ENCODE measurements at places on chromosomes 13 and 19. TPM values are rescaled to one million over a fixed set of nuclear protein-coding genes. Genes with fewer than 3 reads are reported as not detected.

DNA sequence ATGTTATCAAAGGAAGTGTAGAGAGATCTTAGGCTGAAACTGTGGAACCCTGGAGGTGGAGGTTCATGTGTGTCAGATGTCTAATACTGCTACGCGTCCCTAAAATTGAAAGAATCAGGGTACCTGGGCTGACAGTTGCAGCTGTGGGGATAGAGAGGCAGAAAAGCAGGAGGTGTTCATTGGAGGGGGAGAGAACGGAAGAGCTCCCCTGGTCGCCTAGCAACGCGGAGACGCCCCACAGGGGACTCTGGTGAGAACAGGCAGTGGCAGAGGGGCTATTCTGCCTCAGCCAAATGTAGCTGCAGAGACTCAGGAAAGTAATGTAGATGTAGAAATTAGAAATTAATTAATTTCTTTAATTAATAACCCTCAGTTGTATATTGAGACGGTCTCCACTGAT lies 10.1 kb upstream of the ZNF835 start:
- no peak for DNase-seq

GRCh38 chr19:998064-998463 lies 2.2 kb upstream of the GRIN3B start:
- DNase-seq = no peak

DNA sequence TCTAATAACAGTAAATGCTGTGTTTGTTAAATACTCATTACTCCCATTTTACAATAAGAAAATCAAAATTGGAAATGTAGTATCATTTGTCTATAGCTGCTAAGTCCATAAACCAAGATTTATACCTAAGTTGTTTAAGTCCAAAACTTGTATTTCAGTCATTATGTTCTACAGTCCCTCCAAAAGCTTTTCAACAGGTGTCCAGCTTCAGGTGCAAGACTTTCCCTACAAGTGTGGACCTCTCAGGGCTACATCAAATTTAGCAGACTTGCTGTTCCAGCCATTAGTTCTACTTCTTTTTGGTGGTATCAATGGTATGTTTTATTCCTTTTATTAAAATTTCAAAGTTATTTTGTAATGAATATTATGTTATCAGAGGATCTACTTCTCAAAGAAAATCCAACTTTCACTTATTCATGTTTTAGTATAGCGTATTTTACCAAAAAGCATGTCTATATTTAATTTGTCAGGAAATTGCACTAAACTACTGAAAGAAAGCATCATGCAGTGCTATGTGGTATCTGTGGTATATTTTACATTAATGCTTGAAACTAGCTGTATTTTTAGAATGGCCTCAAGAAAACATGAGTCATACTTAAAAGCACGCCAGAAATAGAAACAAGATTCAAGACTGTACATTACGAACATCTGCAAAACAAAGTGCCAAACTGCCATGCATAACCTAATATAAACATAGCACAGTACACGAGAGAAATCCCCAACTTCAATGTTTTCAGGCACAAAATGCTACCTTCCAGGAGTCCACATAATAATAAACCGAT lies 44.5 kb downstream of the VWA8 start:
- DNase-seq = peak; percentile 63

DNA sequence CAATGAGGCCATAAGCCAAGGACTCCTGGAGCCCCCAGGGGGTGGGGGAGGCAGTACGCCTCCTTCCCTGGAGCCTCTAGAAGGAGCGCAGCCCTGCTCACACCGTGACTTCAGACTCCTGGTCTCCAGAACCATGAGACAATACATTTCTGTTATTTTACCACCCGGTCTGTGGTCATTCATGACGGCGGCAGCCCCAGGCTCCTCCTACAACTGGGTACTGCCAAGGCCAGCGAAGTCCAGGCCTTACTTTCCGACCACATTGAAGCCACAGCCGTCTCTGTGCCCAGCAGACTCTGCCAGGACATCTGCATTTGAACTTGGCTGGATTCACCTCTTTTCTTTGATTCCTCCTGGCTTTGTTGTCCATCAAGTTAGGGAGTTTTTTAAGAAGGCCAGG lies 10.5 kb downstream of the GNG7 start:
- DNase-seq = no peak

- peak; percentile 100 for DNase-seq
Observed at GRCh38 chr19:55653651-55654322, 1.0 kb upstream of the U2AF2 start.

DNA sequence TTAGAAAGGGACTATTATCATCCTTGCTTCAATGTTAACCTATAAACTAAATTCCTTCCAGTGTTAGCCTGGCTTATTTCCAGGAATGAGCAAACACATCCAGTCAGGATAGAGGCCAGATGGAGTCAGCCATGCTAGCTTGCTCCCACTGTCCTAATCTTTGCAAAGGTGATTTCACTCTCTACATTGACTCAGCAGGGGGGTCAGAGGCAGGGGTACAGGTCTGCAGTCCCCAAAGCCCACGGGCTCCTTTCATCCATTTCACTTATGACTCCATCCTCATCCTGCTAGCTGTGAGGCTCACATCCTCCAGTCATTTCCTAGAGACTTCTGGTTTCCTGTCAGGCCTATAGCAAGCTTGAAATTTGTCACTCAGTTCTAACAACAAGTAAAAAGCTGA lies 63.4 kb upstream of the CEACAM8 start:
- DNase-seq = no peak

- no peak for DNase-seq
Observed at GRCh38 chr19:34179066-34179465, 6.8 kb downstream of the LSM14A start.

DNA sequence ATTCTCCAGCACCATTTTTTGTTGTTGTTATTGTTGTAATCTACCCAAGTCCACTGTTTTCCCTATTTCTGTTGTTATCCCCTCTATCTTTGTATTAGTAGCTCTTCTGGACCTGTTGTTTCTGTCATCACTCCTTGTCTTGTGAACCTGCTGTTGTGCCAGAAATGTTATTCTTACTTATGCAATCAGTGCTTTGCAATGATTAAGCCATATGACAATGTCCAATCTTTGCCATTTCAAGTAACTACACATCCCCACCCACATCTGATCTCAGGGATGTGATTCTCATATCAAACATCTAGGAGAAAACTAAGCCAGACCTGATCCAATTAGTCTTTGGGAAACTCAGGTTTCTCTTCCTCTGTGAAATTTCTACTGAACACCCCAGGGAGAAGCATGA lies 472.6 kb upstream of the KLHL1 start:
- no peak for DNase-seq

DNA sequence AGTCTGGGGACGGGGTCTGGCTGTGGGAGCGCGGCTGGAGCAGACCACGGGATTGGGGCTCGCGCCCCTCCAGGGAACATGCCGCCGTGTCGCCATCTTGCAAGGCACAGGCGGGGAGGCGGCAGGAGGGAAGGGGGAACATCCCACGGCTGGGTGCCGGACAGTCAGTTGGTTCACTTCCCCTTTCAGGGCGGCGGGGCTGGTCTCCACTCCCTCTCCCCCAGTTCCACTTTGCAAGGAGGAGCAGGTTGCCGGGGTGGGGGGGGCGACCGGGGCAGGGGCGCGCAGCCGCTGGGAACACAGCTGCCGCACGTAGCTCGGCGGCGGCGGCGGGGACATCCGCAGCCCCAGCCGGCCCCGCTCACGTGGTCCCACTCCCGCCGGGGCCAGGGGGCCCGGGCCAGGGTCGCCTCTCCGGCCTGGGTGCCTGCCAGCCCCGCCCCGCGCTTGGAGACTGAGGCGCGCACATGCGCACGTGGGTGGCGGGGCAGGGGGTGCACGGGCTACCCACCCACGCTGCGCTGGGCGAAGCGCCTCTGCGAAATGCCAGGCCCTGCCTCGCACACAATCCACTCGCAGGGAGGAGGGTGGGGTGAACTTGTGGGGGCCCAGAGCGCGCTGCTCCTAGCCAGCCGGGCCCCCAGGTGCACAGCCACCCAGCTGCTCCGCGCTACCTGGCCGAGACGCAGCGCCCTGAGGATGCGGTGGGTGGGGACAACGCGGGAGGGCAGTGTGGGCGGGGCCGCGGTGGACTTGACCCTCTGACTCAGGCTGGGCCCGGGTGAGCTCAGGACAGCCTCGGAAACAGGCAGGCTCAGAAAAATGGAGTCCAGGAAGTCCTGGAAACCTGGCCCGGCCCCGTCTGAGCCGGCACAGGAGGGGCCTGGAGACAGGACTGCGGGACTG lies 6.4 kb downstream of the KLF16 start:
- DNase-seq = peak; percentile 75

- no peak for DNase-seq
Observed at GRCh38 chr13:110812121-110812868, 98.8 kb downstream of the ING1 start.

DNA sequence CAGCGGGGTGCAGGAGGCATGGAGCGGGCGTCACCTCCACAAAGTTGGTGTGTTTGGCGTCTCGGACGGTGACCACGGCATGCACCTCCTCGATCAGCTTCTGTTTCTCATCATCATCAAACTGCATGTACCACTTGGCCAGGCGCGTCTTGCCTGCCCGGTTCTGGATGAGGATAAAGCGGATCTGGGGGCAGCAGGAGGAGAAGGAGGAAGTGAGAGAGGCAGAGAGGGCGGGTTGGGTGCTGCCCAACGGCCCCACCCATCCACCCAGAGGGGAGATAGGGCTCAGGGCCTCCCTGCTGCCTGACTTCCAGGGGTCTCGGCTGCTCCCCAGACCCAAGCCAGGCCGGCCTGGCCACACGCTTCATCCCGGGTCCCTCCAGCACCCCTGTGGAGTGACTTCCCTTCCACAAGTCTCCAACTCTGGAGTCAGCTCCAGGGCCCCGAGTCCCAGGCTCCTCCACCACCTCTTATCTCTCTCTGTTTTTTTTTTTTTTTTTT lies 4.6 kb downstream of the AP2S1 start:
- DNase-seq = no peak

GRCh38 chr13:39811696-39812095 lies 156.2 kb downstream of the COG6 start:
- DNase-seq = no peak

- DNase-seq = no peak
Observed at GRCh38 chr19:16134510-16134909, 9.0 kb upstream of the HSH2D start.

DNA sequence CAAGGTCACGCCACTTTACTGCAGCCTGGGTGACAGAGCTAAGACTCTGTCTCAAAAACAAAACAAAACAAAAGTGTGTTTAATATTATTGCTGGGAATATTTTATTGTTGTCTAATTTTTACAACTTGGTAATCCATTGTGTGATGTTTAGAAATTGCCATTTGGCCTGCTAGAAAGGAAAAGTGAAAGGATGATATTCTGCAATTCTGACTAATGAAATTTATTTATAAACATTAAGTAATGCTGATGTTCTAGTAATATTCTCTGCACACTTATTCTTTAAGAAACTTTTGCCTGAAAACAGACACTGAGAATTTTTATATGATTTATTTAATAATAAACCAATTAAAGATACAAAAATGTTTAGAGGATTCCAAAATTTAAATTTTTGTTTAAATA lies 87.4 kb downstream of the ELF1 start:
- DNase-seq = no peak

DNA sequence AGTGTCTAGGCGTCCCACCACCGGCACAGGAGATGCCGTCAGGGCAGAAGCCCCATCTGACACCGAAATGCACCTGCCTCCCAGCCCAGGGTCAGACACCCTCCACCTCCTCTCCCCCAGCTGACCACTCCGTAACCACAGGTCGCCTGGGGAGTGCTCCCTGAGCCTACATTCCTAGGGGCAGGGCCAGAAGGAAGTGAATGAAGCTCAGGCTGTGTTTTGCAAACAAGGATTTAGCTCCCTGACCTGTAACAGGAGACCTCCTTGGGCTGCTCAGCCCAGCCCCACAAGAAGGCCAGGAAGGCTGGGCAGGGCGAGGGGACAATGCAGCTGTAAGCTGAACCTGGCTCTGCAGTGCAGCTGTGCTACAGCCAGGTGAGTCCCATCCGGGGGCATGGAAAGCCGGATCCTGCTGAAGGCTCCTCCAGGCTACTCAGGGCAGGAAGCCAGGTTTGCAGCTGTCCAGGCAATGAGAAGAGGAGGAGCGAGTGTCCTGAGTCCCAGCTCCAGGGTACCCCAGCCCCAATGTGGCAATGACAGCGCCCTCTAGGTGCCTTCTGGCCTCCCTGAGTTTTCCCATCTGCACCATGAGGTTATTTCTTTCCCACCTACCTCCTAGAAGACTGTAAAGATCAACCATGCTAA lies 42.1 kb downstream of the RHPN2 start:
- no peak for DNase-seq

- no peak for DNase-seq
Observed at GRCh38 chr13:76229281-76229680, 593.2 kb downstream of the LMO7 start.

DNA sequence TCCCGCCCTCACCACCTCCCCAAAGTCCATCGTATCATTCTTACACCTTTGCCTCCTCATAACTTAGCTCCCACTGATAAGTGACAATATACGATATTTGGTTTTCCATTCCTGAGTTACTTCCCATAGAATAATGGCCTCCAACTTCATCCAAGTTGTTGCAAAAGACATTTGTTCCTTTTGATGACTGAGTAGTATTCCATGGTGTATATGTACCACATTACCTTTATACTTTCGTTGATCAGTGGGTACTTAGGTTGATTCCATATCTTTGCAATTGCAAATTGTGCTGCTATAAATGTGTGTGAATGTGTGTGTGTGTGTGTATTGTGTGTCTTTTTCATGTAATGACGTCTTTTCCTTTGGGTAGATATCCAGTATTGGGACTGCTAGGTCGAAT lies 109.6 kb downstream of the ZNF536 start:
- DNase-seq = no peak

- DNase-seq = no peak
Observed at GRCh38 chr13:92500192-92500591, 726.4 kb upstream of the GPC6 start.

- DNase-seq = no peak
Observed at GRCh38 chr13:76600081-76600480, 286.1 kb downstream of the KCTD12 start.

- DNase-seq = no peak
Observed at GRCh38 chr13:50467156-50468110, 376.1 kb downstream of the DLEU7 start.

DNA sequence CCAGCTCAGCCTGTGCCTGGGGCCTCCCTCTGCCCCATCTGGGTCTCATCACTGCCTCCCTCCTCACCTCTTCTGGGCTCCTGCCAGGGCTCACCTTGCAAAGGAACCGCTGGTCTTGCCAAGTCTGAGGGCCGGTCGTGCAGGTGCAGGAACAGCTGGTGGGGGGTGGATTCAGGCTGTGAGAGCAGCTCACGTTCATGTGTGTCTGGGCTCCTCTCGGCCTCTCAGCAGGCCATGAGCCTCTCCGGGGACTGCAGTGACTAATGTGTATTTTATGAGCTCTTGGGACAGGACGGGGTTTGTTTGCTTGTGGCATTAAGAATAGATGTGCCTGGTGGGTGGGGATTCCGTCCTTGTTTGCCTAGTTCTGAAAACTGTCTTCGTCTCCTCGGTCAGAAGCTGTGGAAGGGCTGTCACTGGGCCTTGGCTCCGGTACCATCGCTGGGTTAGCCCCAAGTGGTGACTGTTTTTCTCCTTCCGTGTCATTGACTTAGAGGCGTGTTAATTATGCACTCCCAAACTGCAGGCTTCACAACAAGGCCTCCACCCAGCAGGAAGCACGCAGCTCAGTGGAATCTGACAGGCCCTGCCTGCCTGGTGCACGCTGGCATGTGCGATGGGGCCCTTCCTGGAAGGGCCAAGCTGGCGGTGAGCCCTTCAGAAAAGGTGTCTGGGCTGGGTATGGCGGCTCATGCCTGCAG lies 77.6 kb downstream of the KDM4B start:
- DNase-seq = peak; percentile 87

CYP2A7 gene
- total RNA-seq = not detected

SCEL gene
- not detected for total RNA-seq

PSG4 gene
- total RNA-seq = 75.6 TPM

WDR88 gene
- total RNA-seq = not detected

GRK1 gene
- total RNA-seq = not detected

C5AR1 gene
- total RNA-seq = not detected

URAD gene
- total RNA-seq = not detected

C19orf81 gene
- 2.1 TPM for total RNA-seq

ATP1A3 gene
- total RNA-seq = 0.86 TPM

Measured in A172 (cell line).